ENCODE measurements at places on chromosomes 7 and 10.

DNA sequence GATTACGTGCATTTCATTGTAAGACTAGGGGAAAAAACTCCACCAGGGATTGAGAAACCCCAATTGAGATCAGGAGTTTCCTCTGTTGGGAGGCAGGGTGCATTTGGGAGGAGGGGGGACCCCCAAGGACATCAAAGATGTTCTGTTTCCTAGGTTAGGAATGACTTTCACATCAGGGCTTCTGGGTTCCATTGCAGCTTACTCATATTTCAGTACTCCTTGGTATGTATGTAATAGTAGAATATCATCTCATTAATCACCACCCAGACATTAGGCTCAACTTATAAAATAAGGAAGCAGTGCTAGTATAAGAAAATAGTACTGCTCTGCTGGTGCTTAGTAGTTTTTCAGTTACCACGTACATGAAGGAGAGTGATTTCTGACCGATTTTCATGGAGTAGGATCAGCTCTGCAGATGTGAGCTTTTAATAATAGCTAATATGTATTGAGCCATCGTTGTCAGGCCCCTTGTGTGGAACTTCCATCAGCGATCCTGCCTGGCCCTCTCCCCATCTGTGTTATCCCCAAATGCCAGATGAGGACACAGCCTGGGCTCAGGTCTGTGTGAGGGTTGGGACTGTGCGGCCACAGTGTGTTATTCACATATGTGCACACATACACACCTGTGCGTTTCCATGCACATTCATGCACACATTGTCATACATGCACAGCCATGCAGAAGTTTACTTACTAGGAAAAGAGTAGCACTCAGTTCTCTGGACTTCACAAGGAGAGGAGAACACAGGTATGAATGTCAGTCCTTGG lies 23.5 kb downstream of the UPP1 start:
- DNase-seq, result peak; percentile 39

GRCh38 chr10:12656518-12657142 lies 307.3 kb downstream of the CAMK1D start:
- peak; percentile 29 for DNase-seq

GRCh38 chr10:108147346-108147745 lies 982.8 kb upstream of the SORCS1 start:
- DNase-seq, result no peak

- peak; percentile 94 for DNase-seq
Measured at GRCh38 chr10:44125879-44126278, 259.0 kb downstream of the CXCL12 start.

GRCh38 chr7:105637755-105638154 lies 56.5 kb upstream of the EFCAB10 start:
- no peak for DNase-seq

- no peak for DNase-seq
Measured at GRCh38 chr10:126684171-126684745, 13.8 kb upstream of the C10orf90 start.

DNA sequence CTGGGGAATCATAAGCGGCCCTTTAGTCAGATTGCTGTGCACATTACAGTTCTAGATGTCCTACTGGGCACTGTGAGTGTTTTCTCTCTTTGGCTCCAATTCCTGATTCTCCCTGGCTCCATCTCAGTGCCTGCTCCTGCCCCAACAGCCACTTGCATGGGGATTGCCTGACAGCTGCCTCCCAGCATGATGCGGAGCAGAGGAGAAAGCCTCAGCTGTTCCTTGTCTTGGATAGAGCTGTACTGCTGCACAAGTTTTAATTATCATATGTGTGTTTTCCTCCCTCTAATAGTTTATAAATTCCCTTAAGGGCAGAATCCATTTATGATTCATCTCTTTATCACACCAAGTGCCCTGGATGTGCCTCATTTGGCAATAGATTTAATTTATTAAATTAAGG lies 285.8 kb upstream of the COBL start:
- no peak for DNase-seq

Data from fibroblast of skin of left quadriceps (primary cell).